Stimulated activated CD8-positive, alpha-beta memory T cell treated with anti-CD3 and anti-CD28 coated beads, Interleukin-15, amount 100 ng/mL, for 24 hours (primary cell): ENCODE measurements at places on chromosomes 4 and X.

DNA sequence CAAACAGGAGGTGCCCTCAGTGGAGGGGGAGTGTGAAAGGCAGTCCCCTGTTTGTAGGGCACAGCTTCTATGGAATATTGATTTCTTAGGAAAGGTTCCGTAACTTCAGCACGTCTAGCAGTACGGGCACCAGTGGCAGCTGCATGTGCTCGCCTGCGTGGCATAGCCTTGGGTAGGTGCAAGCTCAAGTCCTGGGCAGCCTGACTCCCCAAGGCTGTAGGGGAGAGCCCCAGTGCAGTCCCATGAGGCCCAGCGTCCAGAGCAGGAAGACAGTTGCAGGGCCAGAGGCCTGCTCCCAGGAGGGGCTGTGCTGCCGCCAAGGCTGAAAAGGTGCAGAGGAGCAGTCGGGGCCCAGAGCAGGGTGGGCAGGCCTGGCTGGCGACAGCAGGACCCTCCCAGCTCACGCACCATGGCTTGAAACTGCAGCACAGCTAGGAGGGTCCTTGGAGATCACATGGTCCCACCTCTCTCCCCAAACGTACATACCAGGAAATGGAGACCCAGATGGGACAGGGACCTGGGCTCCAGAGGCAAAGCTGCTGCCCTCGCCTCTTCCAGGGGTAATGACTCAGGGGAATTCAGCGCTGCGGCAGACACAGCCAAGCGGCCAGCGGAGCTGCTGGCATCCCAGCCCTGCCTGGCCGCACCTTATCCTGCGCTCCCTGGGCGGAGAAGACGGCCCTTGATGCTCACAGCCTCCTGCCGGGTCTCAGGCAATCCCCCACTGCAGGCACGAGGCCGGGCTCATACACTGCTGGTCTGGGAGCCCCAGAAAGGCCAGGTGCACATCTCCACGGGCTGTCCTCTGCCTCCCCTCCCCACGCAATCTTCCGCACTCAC is 6.0 kb upstream of the DUSP9 start:
- DNase-seq, result no peak

DNA sequence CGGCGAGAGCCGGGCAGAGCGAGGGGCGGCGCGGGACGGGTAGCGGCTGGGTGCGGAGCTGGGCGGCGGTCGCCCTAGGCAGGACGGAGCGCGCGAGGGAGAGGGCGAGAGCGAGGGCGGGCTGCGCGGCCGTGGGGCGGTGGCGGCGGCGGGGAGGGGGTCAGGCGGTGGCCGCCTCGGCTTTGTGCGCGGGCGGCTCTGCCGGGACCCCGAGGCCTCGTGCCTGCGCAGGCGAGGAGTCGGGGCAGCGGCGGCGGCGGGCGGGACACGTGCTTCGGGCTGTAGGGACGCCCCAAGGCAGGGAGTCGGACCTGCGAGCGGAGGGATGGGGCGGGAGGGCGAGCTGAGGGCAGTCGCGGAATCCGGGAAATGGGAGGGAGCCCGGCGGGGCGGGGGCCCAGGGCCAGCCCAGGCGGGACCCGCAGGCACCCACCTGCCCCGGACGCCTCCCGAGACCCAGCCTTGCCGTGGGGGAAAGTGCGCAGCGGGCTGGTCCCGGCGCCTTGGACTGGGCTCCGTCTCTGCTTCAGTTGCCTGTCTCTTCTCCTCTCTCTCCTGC is 465 bp downstream of the BMPR1B start:
- no peak for DNase-seq

GRCh38 chr4:6474053-6474568 is 1.7 kb upstream of the PPP2R2C start:
- no peak for DNase-seq

DNA sequence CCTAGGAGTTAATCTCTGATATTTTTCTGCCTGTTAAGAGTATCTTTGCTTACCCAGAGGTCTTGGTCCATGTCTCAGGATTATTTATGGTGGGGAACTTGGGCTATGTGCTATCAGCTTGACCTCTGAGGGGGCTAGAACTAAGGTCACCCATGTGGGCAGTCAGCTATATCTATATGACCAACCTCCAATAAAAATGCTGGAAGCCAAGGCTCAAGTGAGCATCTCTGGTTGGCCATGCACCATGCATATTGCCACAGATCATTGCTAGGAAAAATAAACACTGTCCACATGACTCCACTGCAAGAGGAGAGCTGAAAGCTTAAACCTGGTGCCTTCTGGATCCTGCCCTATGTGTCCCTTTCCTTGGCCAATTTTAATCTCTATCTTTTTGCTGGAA is 196.5 kb upstream of the SLC7A11 start:
- DNase-seq, result no peak

DNA sequence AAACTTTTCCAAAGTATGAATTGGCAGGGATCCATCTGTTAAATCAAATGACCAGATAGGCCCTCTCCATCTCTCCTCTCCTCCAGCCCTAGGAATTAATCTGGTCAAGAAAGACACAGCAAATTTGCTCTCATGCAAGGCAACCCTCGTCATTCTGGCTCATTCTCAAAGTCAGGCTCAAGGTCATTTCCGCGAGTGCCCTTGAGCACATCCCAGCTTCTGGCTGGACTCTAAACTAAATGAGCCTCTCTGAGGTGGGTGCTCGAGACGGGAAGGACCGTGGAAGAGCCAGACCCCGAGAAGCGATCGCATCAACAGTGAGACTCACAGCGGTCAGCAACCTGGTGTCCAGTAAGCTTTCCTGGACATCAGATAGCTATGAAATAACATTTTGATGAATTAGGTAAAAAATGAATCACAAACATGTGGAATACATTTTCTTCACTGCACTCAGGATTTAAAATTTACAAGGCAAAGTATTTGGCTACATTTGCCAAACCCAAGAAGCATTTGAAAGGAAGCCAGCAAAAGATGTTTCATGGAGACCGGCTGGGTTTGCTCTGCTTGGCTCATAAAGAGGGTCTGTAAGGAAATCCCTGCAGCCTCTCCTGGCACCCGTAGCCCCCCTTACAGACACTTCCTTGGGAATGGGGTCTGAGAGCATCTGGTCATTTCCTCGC is 121.0 kb downstream of the ENPP6 start:
- no peak for DNase-seq

GRCh38 chr4:70993181-70994068 is at the start of gene DCK:
DCK (plus strand) TSS chr4:70993649; CDS start chr4:70993836, 187 bp downstream.
- peak; percentile 75 for DNase-seq

- no peak for DNase-seq
These were observed 40.5 kb downstream of the MED14 start for GRCh38 chrX:40694802-40695201.

DNA sequence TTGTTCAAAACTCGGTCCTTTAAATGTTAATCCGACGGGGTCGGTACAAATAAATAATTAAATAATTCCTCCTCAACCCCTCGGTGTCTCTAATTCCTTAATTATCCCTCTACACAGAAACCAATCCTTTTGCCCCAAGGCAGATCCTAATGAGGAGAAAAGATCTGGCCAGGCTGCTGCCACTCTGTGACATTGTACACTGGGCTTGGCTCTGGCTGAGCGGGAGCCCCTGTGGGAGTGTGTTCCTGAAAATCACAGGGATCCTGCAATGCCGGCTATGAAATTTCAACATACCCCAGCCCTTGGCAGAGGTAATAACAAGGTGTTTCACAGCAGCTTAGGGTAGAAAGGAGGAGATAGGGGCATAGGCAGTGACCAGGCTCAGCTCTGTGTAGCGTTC is 96.0 kb downstream of the DHRSX start:
- no peak for DNase-seq

- no peak for DNase-seq
These were observed 321.6 kb downstream of the ARHGAP10 start for GRCh38 chr4:148053298-148054003.

DNA sequence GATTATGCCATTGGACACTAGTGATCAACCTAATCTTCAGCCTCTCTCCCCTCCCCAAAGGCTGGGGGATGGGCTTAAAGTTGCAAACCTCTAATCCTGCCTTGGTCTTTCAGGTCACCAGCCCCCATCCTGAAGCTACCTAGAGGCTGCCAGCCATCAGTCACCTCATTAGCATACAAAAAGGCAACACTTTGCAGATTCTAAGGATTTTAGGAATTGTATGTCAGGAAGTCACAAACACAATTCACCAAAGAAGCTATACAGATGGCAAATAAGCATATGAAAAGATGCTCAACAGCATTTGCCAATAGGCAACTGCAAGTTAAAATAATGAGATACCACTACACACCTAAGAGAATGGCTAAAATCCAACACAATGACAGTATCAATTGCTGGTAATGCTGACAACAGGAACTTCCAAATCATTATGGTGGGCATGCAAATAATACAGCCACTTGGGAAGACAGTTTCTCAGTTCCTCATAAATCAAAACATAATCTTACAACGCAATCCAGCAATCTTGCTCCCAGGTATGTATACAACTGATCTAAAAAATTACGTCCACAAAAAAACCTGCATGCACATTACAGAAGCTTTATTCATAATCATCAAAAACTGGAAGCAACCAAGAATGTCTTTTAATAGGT is 9.0 kb upstream of the PIM2 start:
- DNase-seq, result no peak

DNA sequence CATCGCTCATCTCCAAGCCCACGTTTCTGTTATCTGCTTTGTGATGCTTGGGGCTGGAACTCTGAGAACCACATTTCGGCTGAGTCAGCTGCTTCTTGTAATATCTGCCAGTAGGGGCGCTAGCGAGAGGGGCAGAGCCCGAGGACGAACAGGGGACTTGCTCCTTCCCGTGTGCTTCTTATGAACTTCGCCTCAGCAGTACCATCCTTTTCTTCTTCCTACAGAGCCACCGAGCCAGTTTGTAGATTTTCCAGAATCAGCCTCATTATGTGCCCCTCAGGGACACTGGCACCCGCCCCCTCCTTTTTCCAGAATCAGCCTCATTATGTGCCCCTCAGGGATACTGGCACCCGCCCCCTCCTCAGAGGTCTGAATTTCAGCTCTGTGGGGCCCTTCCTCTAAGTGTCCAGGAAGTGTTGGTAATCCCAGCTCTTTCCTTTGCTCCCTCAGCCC is 441.7 kb upstream of the RASGEF1B start:
- peak; percentile 8 for DNase-seq

DNA sequence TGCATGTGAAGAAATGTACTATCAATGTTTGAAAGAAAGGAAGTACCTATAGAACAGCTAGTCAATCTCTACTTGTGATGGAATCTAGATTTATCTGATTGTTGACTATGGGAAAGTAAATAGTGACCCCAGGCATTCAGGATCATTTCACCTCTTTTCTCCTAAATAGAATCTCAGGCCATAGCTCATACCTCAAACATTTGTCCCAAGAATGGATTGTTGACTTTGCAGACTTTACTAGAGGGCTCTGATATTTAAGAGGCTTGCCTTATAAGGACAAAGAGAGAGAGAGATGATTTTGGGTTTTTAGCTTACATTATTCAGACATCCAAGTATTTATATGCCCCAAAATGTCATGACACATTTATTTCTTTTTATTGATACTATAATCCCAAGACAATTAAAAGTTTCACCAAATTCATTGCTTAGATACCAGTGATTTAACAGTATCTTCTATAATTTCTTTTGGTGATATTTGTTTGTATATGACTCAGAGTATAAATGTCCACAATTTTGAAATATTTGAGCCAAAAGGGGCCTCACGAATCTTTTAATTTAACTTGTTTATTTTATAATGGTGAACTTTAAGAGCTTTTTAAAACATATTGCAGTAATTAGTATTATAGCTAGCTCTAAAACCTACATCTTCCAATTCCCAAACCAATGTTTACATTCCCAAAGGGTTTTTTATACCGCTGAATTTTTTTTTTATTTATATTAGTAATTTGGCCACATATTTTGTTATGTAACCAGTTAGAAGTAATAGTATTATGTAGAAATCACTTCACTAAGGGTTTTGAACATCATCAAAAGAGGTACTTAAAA is 614.1 kb downstream of the PCDH7 start:
- DNase-seq, result no peak

DNA sequence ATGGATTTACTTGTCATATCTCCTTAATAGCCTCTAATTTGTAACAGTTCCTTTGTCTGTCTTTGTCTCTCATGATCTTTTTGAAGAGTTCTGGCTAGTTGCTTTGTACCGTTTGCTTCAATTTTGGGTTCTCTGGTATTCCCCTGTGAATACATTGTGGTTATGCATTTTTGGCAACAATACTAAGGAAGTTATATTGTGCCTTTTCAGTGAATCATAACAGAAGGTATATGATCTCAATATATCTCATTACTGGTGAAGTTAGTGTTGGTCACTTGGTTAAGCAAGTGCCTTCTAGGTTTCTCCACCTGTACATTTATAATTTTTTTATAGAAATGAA is 48.6 kb downstream of the DCLK2 start:
- no peak for DNase-seq

DNA sequence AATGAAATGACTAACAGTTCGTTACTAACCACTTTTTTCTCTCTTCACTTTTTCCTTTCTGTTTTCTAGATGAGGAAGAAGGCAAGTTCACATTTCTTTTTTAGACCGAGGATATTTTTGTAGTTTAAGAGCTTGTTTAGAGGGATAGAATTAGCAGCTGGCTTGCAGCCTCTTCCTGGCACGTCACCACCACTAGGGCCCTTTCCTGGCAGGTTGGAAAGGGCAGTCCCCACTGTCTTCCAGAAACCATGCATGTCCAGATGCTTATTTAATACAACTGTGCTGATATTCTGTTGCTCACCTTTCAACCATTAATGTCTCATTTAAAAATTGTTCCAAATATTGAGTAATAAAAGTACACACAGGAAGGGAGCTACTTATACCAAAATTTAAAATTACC is 209.5 kb upstream of the PACRGL start:
- DNase-seq, result no peak

DNA sequence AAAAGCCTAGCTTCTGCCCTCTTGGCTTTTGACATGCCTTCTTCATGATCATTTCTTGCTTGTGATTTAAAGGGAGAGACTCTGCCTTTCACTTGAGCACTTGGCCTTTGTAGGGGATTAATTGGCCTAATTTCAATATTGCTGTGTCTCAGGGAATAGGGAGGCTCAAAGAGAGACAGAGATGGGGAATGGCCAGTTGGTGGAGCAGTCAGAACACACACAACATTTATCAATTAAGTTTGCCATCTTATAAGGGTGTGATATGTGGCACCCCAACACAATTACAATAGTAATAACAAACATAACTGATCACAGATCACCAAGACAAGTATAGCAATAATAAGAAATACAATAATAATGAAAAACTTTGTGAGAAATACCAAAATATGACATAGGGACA is 122.5 kb upstream of the VCX start:
- DNase-seq, result no peak
